Thyroid gland (tissue), 4 donors: ENCODE measurements at places on chromosomes 12 and 14. TPM values are rescaled to one million over a fixed set of nuclear protein-coding genes. Genes with fewer than 3 reads are reported as not detected.

Gene SERPINA12
- total RNA-seq = not detected

Gene IRF9
- 55.1 TPM for total RNA-seq

Gene HOXC9
- not detected for total RNA-seq

Gene ALDH2
- 100 TPM for total RNA-seq

Gene NELL2
- total RNA-seq = 32.0 TPM

Gene LPAR5
- 2.4 TPM for total RNA-seq

DNA sequence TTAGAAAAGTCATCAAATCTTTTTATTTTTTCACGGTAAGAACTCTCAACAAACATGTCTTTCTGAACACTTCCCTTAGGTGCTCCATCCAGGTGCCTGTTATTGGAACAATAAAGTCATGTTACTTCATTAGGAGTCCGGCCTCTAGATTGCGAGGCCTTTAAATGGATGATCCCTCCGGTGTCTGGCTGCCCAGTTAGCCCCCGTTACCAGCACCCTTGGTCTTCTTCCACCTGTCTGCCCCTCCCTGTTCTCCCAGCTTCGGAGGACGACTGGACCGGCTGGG lies 593 bp upstream of the PA2G4 start:
- no peaks in the 10 kb centered on the region for H3K27me3 ChIP-seq
- DNase-seq = no peak
- H3K27ac ChIP-seq = peak overlapping the region; percentile 9
- H3K36me3 ChIP-seq = peaks cover 18% of the 10 kb centered on the region

GRCh38 chr12:50333441-50333840 lies 50.1 kb upstream of the LIMA1 start:
- H3K27ac ChIP-seq = no peak overlapping the region
- H3K4me1 ChIP-seq = no peaks in the 10 kb centered on the region

- no peak for DNase-seq
- no peaks in the 10 kb centered on the region for H3K27me3 ChIP-seq
- H3K4me3 ChIP-seq = no peak overlapping the region
- H3K27ac ChIP-seq = no peak overlapping the region
- H3K36me3 ChIP-seq = no peaks in the 10 kb centered on the region
These were observed 40.5 kb upstream of the RTL1 start for GRCh38 chr14:100944052-100944451.

- no peaks in the 10 kb centered on the region for H3K4me1 ChIP-seq
- peak; percentile 15 for DNase-seq
- no peaks in the 10 kb centered on the region for H3K36me3 ChIP-seq
- no peaks in the 10 kb centered on the region for H3K27me3 ChIP-seq
- H3K4me3 ChIP-seq = no peak overlapping the region
These were observed 149.4 kb downstream of the SNAPC1 start for GRCh38 chr14:61911574-61911973.

- no peaks in the 10 kb centered on the region for H3K27me3 ChIP-seq
- peaks cover under 1% of the 10 kb centered on the region for H3K4me1 ChIP-seq
- no peak overlapping the region for H3K27ac ChIP-seq
- no peak for DNase-seq
- no peaks in the 10 kb centered on the region for H3K36me3 ChIP-seq
- no peak overlapping the region for H3K4me3 ChIP-seq
These were observed 235.0 kb downstream of the ATP23 start for GRCh38 chr12:58176296-58176869.

GRCh38 chr12:95385246-95386035 lies 88.5 kb upstream of the METAP2 start:
- no peak overlapping the region for H3K4me3 ChIP-seq
- H3K27ac ChIP-seq = peak overlapping the region; percentile 70
- peak; percentile 60 for DNase-seq
- no peaks in the 10 kb centered on the region for H3K36me3 ChIP-seq
- H3K27me3 ChIP-seq = no peaks in the 10 kb centered on the region

GRCh38 chr12:30624009-30624408 lies 71.7 kb downstream of the IPO8 start:
- peaks cover 11% of the 10 kb centered on the region for H3K36me3 ChIP-seq
- no peak overlapping the region for H3K4me3 ChIP-seq
- H3K27ac ChIP-seq = no peak overlapping the region
- DNase-seq = no peak
- H3K4me1 ChIP-seq = no peaks in the 10 kb centered on the region
- H3K27me3 ChIP-seq = no peaks in the 10 kb centered on the region

DNA sequence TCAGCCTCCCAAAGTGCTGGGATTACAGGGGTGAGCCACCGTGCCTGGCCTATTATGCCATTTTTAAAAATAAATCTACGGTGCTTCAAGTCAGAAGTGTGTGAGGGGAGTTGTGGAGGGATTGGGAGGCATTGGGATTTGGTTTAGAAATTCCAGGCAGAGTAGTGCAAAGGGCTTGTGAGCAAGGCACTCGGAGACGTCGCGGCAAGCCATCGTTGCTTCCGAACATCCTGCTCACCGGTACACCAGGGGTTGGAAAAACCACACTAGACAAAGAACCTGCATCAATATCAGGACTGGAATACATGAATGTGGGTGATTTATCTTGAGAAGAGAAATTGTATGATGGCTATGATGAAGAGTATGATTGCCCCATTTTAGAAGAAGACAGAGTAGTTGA lies 227.0 kb downstream of the ALG10 start:
- H3K27ac ChIP-seq = no peak overlapping the region
- no peaks in the 10 kb centered on the region for H3K4me1 ChIP-seq
- H3K27me3 ChIP-seq = no peaks in the 10 kb centered on the region
- no peak overlapping the region for H3K4me3 ChIP-seq
- H3K36me3 ChIP-seq = no peaks in the 10 kb centered on the region

GRCh38 chr14:28751467-28752058 lies 15.0 kb upstream of the FOXG1 start:
- no peak overlapping the region for H3K27ac ChIP-seq
- no peaks in the 10 kb centered on the region for H3K36me3 ChIP-seq
- peak; percentile 56 for DNase-seq
- peaks cover 14% of the 10 kb centered on the region for H3K27me3 ChIP-seq

DNA sequence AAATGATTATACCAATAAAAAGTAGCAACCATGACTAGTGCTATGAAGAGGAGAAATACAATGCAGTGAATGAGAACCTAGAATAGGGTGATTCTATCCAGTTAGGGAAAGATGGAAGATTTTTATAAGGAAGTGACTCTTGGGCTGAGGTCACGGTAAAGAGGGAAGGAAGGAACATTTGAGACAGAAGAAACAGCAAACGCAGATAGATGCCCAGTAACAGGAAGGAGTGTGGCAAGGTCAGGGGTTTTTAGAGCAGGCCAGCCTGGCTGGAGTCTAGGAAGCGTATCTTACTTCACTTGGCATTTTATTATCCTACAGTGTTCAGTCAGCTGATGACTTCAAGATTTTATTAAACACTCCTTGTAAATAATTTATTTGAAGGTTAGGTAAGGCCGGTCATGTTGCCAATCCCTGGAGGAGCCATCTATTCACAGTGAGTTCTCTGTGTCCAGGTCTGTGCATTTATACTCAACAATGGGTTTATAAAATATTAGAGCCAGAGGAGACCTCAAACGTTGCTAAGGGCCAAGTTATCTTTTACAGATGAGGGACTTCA lies 170.6 kb downstream of the PRKCH start:
- H3K4me1 ChIP-seq = peaks cover 48% of the 10 kb centered on the region
- no peaks in the 10 kb centered on the region for H3K36me3 ChIP-seq
- no peaks in the 10 kb centered on the region for H3K27me3 ChIP-seq
- peak overlapping the region; percentile 73 for H3K27ac ChIP-seq

DNA sequence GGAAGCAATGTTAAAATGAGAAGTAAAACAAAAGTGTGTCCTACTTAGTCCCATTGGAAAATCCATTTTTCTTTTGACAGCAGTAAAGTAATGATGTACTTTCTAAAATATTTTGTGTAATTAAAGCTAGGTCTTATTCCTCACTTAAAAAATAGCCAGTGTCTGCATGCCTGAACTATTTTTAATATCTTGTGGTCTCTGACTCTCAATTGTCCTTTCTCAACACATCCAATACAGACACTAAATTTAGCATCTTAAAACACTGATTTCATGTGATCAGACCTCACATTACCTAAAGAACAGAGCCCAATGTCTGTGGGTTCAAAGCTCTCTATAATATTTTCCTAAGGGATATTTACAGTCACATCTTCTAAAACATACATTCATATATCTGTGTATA lies 108.0 kb downstream of the DERA start:
- H3K27ac ChIP-seq = no peak overlapping the region
- DNase-seq = no peak
- H3K4me1 ChIP-seq = no peaks in the 10 kb centered on the region
- H3K36me3 ChIP-seq = no peaks in the 10 kb centered on the region
- no peak overlapping the region for H3K4me3 ChIP-seq
- no peaks in the 10 kb centered on the region for H3K27me3 ChIP-seq

GRCh38 chr12:10189653-10190052 lies 10.8 kb downstream of the TMEM52B start:
- no peak overlapping the region for H3K4me3 ChIP-seq
- no peaks in the 10 kb centered on the region for H3K27me3 ChIP-seq
- H3K4me1 ChIP-seq = no peaks in the 10 kb centered on the region
- H3K27ac ChIP-seq = no peak overlapping the region

DNA sequence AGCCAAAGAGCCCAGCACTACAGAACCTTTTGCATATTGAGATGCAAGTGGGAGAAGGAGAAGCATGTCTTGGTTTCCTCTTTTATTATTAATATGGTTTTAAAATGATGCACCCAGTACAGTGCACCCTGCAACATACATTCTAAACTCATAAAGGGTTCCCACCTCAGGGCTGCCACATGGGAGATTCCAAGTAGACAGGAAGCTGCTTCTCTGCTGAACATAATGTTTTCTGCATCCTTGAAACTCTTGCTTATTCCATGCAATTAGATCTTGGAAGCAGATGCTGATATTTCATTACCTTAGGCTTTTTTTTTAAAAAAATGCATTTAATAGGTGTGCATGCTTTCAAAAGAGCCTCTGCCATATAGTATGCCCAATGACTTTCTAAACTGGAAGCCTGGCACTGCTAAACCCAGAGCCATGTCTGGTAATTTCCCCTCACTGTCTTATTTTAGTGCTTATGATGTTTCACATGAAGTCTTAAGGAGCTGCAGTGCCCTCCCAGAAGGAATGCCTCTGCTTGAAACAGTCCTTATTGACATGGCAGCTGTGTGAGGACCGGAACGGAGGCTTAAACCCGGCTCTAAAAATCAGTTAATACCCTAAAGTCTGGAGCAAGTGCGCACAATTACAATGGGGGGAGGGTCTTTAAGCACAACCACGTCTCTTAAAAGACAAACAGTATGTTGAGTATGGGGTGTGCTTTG lies 2.0 kb upstream of the SIX1 start:
- no peak for DNase-seq
- H3K4me3 ChIP-seq = no peak overlapping the region
- H3K36me3 ChIP-seq = no peaks in the 10 kb centered on the region
- H3K27me3 ChIP-seq = peaks cover 67% of the 10 kb centered on the region
- H3K4me1 ChIP-seq = peaks cover 47% of the 10 kb centered on the region
- no peak overlapping the region for H3K27ac ChIP-seq

GRCh38 chr12:124586756-124587155 lies 19.3 kb upstream of the NCOR2 start:
- DNase-seq = peak; percentile 61
- no peaks in the 10 kb centered on the region for H3K27me3 ChIP-seq
- no peak overlapping the region for H3K27ac ChIP-seq
- peaks cover 25% of the 10 kb centered on the region for H3K4me1 ChIP-seq
